ENCODE measurements at places on chromosomes 12 and 14. TPM values are rescaled to one million over a fixed set of nuclear protein-coding genes. Genes with fewer than 3 reads are reported as not detected.

Gene TAS2R8
- total RNA-seq: not detected

Gene TRPV4
- 3.5 TPM for total RNA-seq

Gene LMBR1L
- 46.1 TPM for total RNA-seq

- no peak for DNase-seq
These were observed 68.3 kb downstream of the DERA start for GRCh38 chr12:15979096-15980092.

GRCh38 chr12:12947902-12948301, 4.1 kb downstream of the GPRC5D start:
- no peak for DNase-seq

DNA sequence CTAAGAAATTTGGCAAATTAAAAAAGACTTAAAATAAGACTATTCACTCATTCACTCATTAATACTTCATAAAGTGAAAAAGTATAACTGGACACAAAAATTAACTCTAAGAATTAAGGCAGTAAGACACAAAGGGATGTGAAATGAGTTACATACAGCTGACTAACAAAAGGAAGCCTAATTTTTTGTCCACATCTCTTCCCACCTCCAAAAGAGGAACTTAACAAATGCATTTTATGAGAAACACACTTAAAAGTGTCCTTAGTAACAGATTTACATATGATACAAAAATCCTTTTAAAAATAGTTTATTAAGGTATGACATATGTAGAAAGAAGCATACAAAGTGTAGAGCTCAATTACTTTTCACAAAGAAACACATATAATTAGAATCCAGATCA, 88.9 kb downstream of the NUMB start:
- DNase-seq: no peak

DNA sequence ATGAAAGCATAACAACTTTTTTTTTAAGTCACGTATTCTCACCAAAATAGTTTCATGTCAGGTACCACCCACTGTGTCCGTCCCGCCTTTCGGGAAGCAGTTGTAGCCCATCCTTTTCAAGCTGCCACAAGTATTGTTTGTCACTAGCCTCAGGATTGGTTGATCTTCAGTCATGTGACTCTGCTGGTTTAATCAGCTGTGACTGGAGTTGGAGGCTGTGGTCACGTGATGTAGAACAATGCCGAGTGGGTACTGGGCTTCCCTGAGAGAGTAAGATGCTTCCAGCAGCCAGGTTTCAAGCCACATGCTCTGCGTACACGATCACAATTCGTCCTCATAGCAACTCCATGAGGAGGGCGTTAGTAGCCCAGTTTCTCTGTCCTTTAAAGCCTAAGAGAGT, 83.0 kb upstream of the WSCD2 start:
- DNase-seq: no peak

All from mesenteric fat pad (tissue), 1 donor.